GM12891 (cell line): ENCODE measurements at places on chromosomes 5 and 9.

GRCh38 chr5:100789694-100790093, 113.4 kb downstream of the ST8SIA4 start:
- DNase-seq = no peak

DNA sequence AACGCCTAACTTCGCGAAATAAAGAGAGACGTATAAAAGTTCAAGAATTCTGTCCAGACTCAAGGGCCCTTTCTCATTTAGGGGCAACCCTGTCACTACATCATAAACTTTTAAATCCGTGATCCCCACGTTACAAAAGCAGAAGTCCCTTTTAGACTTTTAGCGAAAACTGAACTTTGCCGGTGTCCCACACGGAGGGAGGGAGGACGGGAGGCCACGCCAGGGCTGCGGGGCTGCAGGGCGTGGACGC, 515 bp upstream of the F2R start:
- DNase-seq = no peak

DNA sequence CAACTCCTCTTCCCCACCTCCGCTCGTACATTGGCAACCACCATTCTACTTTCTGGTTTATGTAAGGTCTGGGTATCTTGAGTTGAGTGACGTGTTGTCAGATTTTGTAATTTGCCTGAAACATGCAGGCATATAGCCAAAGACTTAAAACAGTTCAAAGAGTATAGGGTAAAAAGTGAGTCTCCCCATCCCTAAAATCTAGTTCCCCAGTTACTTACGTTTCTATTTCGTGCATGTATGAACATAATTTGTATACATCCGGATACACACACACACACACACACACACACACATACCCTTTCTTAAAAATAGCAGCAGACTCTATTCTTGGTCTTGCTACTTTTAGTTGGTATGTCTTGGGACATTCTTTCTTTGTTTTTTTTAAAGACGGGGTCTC, 915 bp downstream of the HSDL2 start:
- no peak for DNase-seq

DNA sequence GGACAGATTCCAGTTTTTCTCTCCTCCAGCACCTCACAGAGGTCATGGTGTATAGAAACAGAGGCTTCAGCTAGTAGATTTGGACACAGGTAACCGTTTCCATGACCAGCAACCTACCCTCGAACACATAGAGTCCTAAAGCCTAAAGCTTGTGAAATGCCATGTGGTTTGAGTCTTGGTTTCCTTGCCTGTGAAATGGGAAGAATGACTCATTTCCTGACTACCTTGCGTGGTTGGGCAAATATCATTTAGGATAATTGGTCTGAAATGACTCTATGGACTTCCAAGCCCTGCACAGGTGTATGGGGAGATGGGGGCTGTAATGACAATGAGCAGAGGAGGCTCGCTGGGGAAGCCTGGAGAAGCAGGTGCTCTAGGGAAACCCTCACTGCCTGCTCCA, 134.6 kb downstream of the TTLL11 start:
- no peak for DNase-seq

DNA sequence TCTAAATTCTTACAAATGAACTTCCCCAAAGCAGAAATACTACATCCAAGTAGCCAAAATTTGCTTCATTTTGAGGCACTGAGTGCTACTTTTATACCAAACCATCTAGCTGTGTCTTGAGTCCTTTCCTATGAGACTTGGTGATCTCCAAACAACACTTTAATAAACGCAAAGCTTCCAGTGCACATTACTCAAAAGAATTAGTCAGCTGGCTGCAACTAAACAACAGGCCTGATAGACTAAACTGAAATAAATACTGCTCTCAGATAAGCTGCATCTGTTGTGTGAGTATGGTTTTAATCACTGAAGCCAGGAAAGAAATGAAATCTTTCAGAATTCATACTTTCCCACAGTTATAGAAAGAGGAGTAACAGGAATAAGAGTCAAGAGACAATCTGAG, 80.3 kb downstream of the VCAN start:
- DNase-seq = no peak

GRCh38 chr5:147188200-147189108, 46.4 kb upstream of the STK32A start:
- peak; percentile 14 for DNase-seq

- no peak for DNase-seq
These were observed 122.2 kb upstream of the PTGER4 start for GRCh38 chr5:40557501-40557900.

- DNase-seq = no peak
These were observed 46.1 kb upstream of the MAMDC2 start for GRCh38 chr9:69997524-69997923.

- DNase-seq = no peak
These were observed 113.8 kb downstream of the MARCHF11 start for GRCh38 chr5:16065831-16066230.

- no peak for DNase-seq
These were observed 154.0 kb downstream of the SLC12A2 start for GRCh38 chr5:128237546-128237945.

DNA sequence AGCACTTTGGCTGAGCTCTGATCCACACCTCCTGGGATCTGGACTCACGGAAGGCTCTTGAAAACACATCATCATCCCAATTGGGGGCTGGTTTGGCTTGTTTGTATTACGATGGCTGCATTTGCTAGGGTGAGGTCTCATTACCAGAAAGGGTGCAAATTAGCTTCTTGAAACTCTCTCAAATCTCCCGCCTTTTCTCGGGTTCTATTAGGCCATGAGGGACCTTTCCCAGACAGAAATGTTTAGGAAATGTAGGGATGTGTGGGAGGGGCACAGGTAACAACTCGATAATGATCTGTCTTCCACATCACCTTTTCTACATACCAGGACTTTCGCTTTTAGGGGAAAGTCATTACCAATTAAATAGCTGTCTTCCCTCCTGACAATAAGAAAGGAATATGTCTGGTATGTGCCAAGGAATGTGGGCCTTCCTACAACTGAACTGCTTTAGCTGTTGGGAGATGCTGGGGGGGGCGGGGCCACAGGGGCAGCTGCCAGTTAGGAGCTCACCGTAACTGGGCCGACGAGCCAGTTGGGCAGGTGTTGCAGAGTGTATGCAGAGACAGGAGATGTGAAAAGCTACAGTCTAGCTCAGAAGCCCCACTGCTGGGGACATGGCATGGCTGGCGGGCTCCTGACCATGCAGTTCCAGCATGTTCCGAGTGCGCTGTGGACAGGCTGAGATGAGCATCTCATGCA, 71.2 kb downstream of the AK8 start:
- DNase-seq = no peak

DNA sequence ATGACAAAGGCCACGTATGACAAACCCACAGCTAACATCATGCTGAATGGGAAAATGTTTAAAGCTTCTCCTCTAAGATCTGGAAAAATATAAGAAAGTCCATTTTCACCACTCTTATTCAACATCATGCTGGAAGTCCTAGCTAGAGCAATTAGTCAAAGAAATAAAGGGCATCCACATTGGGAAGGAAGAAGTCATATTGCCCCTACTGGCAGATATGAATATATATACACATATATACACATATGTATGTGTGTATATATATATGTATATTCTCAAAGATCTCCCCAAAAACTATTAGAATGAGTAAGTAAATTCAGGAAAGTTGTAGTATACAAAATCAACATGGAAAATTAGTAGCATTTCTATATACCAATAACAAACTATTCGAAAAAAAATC, 17.1 kb downstream of the APBA1 start:
- no peak for DNase-seq

DNA sequence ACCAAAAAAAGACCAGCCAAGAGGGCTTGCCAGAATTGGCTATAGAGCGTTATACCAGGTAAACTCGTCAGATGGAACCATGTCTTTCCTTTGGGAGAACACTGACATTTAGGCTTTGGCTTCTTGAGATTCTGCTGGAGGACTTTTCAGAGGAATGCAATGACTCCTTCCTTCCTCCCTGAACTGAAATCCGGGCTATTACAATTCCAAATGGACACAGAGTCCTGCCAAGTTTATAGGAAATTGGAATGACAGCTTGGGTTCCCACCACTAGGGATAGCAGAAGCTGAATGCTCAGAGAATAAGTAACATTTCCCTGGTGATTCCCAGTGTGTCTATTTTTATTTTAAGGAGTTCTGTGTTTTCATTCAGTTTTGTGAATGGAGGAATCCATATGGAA, 143.0 kb downstream of the FGF1 start:
- no peak for DNase-seq

DNA sequence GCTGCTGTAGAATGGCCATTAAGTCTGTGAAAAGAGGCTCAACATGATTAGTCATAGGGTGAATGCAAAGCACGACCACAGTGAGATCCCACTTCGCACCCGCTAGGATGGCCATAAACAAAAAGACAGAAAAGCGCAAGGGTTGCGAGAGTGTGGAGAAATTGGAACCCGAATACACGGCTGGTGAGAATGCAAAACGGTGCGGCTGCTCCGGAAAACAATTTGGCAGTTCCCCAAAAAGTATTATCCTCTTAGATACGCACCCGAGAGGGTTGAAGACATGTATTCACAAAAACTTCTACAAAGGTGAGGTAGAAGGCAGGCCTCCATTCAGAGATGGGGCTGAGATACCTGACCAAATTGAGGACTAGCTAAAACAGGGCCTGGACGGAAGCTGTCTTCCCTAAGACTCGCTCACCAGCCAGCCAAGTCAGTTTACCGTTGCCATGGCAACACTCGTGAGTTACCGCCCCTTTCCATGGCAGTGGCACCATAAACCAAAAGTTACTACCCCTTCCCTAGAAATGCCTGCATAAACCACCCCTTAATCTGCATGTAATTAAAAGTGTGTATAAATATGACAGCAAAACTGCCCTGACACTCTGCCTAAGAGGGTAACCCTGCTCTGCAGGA, 726 bp upstream of the PSMB7 start:
- DNase-seq = no peak

DNA sequence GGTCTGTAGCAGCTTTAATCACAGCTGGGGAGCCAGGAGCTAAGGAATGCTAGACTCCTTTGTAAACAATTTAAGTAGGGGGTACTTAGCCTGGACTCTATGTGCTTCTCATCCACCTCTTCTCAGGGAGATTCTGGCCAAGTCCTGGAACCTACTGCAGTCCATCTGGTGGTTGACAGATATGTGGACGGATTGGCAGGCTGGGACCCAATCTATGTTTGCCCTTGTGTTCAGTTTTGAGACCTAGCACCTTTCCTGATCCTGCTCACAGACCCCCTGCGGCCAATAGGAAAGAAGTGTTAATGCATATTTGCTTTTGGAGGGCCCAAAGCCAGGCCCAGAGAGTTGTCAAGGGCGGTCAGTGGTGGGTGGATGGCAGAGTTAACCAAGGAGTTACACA, 6.4 kb downstream of the SLC22A5 start:
- DNase-seq = no peak

GRCh38 chr9:89054865-89055495, 63.7 kb downstream of the S1PR3 start:
- no peak for DNase-seq

DNA sequence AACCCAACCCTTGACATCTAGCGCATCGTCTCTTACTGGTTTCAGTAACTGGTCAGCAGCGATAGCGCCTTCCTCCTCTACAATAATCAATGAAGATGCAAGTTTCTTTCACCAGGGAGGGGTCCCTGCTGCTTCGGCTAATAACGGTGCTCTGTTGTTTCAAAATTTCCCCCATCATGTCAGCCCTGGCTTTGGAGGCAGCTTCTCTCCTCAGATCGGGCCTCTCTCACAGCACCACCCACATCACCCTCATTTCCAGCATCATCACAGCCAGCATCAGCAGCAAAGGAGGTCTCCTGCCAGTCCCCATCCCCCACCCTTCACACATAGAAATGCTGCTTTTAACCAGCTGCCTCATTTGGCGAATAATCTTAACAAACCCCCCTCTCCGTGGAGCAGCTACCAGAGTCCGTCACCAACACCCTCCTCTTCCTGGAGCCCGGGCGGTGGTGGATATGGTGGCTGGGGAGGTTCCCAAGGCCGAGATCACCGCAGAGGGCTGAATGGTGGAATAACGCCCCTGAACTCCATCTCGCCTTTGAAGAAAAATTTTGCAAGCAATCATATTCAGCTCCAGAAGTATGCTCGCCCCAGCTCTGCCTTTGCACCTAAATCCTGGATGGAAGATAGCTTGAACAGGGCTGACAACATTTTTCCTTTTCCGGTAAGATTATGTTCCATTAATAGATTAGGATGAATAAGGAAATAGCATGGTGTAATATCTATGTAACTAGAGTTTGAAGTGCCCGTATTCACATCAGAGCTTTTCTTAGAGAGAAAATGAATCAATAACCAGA, 2.2 kb downstream of the CPEB4 start:
- no peak for DNase-seq

- DNase-seq = no peak
These were observed 76.7 kb downstream of the STRBP start for GRCh38 chr9:123191680-123192079.

GRCh38 chr9:133585481-133586351, 23.5 kb downstream of the FAM163B start:
- DNase-seq = no peak

- no peak for DNase-seq
These were observed 95.7 kb downstream of the ACTBL2 start for GRCh38 chr5:57386958-57387357.

DNA sequence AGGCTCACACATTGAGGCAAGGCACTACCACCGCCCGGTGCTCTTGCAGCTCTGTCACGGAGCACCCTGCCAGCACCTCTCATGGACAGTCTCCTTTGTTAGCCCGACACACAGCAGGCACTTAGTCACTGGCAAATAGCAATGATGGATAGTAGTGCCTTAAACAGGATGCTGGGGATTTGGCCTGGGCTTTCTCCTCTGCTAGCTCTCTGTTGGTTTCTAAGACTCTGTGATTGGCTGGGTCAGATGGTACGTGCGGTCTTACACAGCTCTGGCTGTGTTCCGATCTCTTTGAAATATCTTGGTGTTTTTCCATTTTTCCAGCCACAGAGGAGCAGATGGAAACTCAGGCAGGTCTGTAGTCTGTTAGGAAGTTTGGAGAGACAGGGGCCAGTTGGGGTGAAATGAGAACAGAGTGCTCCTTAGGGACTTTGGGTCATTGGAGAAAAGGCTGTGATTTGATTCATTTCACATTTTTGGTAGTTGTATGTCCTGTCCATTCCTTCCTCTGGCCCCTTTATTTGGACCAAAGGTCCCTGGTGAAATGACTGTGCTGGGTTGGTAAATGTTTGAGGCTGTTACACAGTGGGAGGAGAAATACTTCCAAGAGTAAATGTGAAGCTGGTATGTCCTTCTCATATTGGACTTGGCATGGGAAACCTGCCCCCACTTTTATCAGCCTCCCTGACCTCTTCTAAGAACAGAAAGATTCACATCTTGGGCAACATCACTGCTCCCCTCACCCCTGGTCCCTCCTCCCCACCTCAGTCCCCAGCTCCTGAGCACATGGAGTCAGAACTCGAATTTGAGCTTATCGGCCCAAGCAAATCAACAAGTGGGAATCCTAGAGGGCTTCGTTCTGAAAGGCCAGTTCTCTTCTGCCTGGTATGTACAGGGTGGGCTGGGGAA, 3.4 kb downstream of the SMIM3 start:
- DNase-seq = no peak
